Muscle of leg (tissue), 16 donors: ENCODE measurements at places on chromosomes 13 and 19.

GRCh38 chr13:97069050-97069815 is 75.0 kb upstream of the OXGR1 start:
- DNase-seq, result peak; percentile 87

DNA sequence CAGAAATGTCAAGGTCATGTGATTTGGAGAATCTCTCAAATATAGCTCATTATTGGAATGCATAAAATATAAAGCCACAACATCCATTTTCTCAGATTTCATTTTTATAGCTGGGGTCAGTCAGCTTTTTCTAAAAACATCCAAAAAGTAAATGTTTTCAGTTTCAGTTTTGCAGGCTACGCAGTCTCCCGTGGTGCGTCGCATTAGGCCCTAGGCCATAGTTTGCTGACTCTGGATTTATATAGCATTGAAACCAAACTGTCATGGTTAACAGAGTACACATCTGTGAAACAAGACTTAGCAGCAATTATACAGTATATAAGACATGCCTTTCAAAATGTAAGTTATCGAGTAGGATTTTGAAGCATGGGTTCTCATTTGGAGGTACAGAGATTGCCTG is 140.0 kb downstream of the IRS2 start:
- peak; percentile 57 for DNase-seq

DNA sequence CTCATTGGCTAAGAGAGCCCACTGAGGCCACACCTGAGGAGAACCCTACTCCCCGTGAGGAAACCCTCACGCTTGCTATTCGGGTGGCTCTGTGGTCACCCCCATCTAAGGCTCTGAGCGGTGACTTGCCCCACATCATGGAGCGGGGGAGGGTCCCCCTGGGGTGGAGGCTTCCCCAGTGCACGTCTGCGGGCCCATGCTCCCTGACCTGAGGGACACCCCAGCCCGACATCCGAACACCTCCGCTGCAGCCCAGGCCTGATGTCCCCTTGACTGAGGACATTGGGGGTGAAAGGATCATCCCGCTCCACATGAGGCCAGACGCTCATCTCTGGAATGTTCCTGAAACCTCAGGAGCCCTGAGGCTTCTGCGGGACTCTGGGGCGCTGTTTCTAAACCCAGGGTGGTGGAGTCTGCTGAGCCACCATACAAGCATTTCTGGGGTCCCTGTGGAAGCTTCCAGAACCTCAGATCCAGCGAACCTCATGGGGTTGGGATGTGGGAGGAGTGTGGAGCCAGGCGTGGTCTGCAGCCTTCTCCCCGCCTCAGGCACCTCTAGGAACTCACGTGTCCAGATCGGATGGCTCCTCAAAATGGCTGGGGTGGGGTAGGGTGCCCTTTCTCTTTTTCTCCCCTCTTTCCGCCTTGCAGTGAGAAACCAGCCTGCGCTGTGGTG is 19.9 kb downstream of the TMED1 start:
- peak; percentile 46 for DNase-seq

DNA sequence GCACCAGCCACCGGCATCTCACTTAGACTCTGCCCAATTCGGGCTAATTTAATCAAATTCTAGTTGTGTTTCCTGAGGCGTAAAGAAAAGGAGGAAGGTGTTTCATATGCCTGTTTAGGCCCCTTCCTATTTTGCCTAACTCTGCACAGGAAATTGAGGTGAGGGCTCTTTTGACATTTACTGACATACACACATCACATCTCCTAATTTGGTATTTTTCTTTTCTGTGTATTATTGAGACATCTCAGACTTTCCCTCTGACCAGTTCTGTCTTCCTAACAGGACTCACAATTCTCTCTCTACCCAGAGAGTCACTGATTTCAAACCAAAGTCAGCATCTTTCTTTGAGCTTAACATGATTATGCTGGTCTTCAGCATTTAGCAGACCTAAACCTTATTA is 7.9 kb downstream of the CEACAM3 start:
- no peak for DNase-seq

GRCh38 chr13:105087945-105088344 is 1447.5 kb downstream of the EFNB2 start:
- DNase-seq, result no peak

DNA sequence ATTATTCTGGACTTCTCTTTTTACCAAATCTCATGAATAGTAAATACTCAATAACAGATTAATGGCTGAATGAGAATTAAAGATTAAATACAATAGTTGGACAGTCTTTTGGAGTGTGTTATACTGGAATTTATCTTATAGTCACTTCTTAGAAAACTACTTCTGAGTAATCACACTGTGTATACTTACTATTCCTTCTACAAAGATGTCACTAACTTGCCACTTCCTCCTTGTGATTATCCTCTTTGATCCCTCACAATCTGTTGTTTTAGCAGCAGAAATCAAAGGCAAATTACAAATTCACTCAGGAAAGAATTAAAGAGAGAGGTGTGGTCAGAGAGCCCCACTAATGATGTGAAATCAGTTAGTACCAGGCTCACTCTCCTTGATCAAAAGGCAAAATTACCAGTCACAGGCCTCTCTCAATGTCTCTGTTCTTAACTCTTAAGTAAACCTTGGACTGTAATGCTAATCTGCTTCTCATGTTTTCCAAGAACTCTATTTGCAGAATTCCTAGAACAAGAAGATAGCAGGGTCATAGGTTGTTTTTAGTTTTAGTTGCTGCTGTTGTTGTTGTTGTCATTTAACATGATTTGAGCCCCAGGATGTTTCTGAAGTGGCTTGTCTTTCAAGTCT is 37.3 kb upstream of the FNDC3A start:
- DNase-seq, result no peak
